Smooth muscle cell of bladder (primary cell): ENCODE measurements at places on chromosomes 6 and 20. TPM values are rescaled to one million over a fixed set of nuclear protein-coding genes. Genes with fewer than 3 reads are reported as not detected.

GZF1 gene
- 27.3 and 28.8 TPM in 2 replicates for total RNA-seq

MMUT gene
- total RNA-seq = 16.1 and 17.9 TPM in 2 replicates

BHLHE23 gene
- not detected in 2 replicates for total RNA-seq

NELFE gene
- total RNA-seq = 87.3 and 111 TPM in 2 replicates

DEFB124 gene
- not detected in 2 replicates for total RNA-seq

OSBPL2 gene
- 31.0 and 38.8 TPM in 2 replicates for total RNA-seq

OVOL2 gene
- total RNA-seq = not detected in 2 replicates

SAPCD1 gene
- total RNA-seq = 0.28 TPM in 2 replicates

CALHM6 gene
- total RNA-seq = 1.6 and 2.3 TPM in 2 replicates

TMEM151B gene
- total RNA-seq = not detected in 2 replicates

FILIP1 gene
- total RNA-seq = 0.14 and 0.28 TPM in 2 replicates

CFAP206 gene
- under 0.01 and 0.09 TPM in 2 replicates for total RNA-seq

OR2J3 gene
- not detected in 2 replicates for total RNA-seq

NRSN2 gene
- 14.5 and 18.2 TPM in 2 replicates for total RNA-seq

BTN1A1 gene
- total RNA-seq = not detected in 2 replicates

CTAGE9 gene
- total RNA-seq = not detected in 2 replicates

MICB gene
- total RNA-seq = 8.2 and 8.4 TPM in 2 replicates

SCGN gene
- total RNA-seq = not detected in 2 replicates

MAFB gene
- under 0.01 and 0.83 TPM in 2 replicates for total RNA-seq

TPD52L1 gene
- total RNA-seq = 9.7 and 31.2 TPM in 2 replicates

SYCP2 gene
- total RNA-seq = 0.37 and 0.57 TPM in 2 replicates

TULP1 gene
- total RNA-seq = not detected in 2 replicates

MUC22 gene
- total RNA-seq = not detected in 2 replicates

GOPC gene
- 44.4 and 51.6 TPM in 2 replicates for total RNA-seq

C6orf141 gene
- 2.6 and 3.0 TPM in 2 replicates for total RNA-seq

ANGPT4 gene
- not detected in 2 replicates for total RNA-seq

CCN2 gene
- 25.3 and 33.3 TPM in 2 replicates for total RNA-seq

CRIP3 gene
- 0.18 TPM in 1 of 2 replicates, not detected in the other for total RNA-seq

RAET1L gene
- not detected in 2 replicates for total RNA-seq

HFE gene
- 13.7 and 16.8 TPM in 2 replicates for total RNA-seq

KIAA0408 gene
- total RNA-seq = 0.37 and 0.71 TPM in 2 replicates

OPRM1 gene
- total RNA-seq = not detected in 2 replicates

CDSN gene
- total RNA-seq = under 0.01 TPM in 1 of 2 replicates, not detected in the other

SGK2 gene
- total RNA-seq = 0.14 and 0.28 TPM in 2 replicates

SLC22A16 gene
- total RNA-seq = not detected in 2 replicates
